NCI-H1930 (cell line): ENCODE measurements at places on chromosomes 2 and 18.
A peak's percentile ranks its signal among the peaks of the same experiment; 100 is the strongest.

GRCh38 chr2:220107380-220107791 is 480.0 kb downstream of the SLC4A3 start:
- DNase-seq = no peak

DNA sequence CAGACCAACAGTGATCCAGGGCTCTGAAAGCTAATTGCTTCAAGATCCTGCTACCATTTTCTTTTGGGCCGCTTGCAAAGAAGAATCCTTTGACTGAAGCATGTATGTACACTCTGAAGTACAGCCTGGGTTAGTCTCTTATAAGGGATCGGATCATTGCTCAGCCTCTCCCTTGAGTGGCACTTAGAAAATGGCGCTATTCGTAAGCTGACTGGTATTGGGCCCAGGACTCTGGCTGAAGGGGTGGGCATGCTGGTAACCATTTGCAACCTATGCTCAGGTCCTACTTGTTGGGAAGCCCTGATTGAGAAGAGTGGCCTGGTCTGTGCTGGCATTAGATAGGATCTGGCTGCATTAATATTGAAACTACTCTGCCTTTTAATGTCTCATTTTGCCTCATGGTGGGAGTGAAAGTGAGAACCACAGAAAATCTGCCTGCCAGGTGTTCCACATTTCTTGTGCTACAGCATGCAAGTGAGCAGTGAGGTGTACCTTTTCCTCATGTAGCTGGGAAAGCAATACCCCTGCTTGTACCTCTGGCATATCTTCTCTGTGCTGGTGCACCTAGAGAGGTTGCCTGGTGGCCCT is 661 bp upstream of the MGAT5 start:
- DNase-seq = no peak

DNA sequence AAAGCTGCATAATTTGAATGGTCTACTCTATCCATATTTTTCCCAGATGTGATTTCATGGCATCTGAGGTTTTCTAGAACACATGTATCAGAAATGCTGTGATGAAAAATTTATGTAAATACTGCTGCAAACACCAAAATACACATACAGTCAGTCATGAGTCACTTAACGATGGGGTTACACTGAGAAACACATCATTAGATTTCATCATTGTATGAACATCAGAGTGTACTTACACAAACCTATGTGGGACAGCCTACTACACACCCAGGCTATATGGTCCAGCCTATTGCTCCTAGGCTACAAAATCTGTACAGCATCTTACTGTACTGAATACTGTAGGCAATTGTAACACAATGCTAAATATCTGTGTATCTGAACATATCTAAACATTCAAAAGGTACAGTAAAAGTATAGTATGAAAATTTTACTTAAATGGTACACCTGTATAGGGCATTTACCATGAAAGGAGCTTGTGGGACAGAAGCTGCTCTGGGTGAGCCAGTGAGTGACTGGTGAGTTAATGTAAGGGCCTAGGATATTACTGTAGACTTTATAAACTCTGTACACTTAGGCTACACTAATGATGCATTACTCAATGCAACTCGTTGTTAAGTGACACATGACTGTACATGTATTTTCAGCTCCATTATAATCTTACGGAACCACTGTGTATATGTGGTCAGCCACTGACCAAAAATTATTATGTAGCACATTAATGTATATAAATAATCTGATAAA is 33.5 kb downstream of the PNO1 start:
- DNase-seq = no peak

DNA sequence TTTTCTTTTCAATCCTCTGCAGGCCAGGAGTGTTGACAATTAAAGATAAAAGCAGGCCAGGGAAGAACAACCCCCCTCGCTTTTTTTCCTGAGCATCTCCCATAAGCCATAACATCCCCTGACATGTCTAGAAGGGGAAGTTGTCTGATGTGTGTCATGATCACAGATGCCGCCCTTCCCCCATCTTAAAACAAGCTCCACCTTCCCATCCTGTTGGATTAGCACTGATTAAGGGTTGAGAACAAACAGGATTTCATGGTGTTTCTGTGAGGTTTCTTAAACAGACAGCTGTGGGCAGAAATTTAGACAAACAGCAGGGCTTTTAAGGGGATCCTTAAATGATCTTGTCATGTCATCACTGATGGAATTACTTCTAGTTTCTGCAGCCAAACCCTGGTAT is 59.4 kb upstream of the UPP2 start:
- peak; percentile 18 for DNase-seq

DNA sequence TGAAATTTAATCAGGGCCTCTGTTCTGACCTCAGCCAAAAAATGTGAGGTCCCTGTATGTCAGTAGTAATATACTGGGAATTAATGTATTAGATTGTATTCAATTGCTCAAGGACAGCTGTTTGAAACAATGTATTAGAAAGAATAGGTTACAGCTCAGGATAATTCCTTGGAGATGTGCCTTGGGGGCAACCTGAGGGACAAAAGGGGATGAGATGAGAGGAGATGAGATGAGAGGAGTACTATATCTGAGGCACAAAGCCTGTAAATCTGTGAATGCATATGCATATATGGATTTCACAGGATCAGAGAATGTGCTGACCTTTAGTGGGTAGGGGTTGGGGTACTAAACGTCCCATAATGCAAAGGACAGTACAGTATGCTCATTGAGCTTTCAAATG is 80.9 kb downstream of the NRXN1 start:
- no peak for DNase-seq

DNA sequence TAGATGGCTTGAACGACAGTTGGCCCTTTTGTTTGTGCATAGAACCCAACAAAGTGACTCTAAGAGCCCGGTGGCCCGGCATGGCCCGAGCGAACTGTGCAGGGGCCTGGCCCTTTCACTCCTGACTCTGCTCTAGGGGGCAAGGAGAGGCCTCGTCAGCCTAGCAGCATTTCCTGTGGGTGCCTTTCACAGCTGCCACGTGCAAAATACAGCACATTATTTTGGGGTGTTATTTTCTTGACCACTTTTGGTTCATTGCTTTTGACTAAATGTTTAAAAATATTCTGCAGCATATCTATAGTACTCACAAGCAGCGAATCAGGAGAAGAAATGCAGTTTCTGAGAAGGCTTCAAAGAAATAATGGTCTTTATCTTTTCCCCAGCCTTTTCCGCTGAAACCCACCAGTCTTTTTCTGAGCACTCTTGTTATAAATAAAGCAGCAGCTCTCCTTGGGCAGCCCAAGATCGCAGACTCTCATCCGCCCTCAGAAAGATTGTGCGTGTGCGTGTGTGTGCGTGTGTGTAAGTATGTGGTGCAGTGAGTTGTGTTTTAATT is 31.3 kb downstream of the DGKD start:
- no peak for DNase-seq

- DNase-seq = no peak
Observed at GRCh38 chr2:223868005-223868404, 30.6 kb upstream of the AP1S3 start.

GRCh38 chr2:236535024-236535423 is 34.6 kb upstream of the ACKR3 start:
- DNase-seq = no peak

DNA sequence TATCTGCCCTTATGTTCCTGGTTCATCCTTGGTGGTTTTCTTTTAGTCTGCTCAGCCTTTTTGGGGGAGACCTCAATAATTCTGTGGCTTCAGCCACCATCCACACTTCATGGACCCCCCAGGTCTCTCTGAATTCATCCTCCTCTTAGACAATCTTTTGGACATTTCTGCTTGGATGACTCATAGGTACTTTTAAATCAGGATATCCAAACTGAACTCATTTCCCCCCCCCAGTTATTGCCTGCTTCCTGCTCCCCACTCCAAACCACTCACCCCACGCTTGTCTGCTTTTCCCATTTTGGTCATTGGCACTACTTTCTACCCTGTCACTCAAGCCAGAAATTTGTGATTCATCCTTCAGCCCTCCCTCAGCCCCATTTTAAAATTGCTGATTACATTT is 78.5 kb downstream of the TANC1 start:
- DNase-seq = no peak
